ENCODE measurements at places on chromosomes 4 and X.
A peak's percentile ranks its signal among the peaks of the same experiment; 100 is the strongest.

- DNase-seq = no peak
Measured at GRCh38 chr4:185803022-185803421, 9.0 kb downstream of the SORBS2 start.

- DNase-seq = no peak
Measured at GRCh38 chr4:41452484-41453225, 85.3 kb upstream of the LIMCH1 start.

DNA sequence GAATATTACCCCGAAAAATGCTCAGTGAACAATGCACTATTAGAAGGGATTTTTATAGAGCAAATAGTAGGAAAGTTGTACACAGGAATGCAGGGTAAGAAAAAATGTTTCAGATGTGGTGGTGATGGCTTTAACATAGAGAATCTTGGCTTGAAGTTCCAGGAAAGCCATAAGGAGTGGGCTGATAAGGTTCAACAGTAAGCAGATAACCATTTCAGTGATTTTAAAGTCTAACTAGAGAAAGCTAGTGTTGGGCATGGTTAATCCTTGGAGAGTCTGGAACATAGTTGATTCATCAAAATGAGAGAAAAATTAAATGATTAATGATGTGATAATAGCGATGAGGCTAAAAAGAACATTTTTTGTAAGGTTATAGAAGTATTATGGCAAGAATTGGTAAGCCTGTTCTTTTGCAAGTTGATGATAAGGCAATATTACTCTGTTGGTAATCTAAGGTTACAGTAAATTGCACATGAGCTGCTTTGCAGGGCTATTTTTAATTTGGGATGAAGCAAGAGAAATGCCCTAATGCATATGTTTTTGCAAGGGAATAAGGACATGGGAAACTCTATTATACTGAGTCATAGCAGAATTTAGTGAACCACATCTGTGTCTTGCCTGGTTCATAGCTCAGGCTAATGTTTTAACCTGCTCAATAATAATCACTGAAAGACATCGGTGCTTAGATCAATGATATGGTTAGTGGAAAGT, 44.3 kb downstream of the GALNTL6 start:
- DNase-seq = no peak

- DNase-seq = no peak
Measured at GRCh38 chr4:135672202-135672601, 1470.6 kb upstream of the PABPC4L start.

DNA sequence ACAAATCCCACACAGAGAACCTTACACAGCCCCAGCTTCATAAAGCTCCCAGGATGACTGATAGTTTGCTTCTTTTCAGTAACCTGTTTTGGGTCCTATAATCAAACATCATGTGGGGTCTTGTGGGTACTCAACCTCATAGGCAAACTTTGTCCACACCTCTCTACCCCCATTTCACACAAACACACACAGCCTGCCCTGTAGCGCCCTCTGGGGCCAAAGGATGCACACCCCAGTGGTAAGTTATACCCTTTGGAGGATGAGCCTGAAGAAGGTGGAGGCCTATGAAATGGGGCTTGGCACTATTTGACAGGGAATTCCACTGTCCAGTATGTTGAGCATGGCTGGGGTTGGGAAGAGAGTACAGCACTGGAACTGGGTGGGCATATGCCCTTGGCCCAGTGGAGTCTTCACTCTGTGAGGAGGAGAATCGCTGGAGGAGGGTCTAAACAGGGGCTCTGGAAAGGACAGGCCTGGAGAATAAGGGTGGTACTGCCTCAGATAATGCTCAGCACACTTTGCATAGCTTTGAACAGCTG, 30.5 kb upstream of the COL25A1 start:
- no peak for DNase-seq

GRCh38 chr4:184196730-184197385, 20.8 kb downstream of the ENPP6 start:
- no peak for DNase-seq

- DNase-seq = no peak
Measured at GRCh38 chr4:39235696-39236095, 53.4 kb downstream of the WDR19 start.

DNA sequence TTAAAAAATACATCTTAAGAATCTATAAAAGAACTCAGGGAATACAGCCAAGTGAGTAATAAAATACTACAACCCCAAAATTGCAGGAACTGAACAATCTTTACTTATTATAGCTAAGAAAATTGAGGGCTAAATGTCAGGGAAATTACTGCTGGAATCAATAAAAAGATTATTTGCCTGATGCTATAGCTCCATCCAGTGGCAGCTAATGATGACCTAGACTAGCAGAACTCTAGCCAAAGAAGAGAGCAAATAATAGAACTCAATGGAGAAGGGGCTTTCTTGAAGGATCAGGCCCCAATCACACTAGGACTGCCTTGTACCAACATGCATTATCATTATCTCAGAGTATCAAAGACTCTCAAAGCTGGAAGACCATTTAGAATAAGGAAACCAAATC, 85.0 kb upstream of the FAM241A start:
- no peak for DNase-seq

DNA sequence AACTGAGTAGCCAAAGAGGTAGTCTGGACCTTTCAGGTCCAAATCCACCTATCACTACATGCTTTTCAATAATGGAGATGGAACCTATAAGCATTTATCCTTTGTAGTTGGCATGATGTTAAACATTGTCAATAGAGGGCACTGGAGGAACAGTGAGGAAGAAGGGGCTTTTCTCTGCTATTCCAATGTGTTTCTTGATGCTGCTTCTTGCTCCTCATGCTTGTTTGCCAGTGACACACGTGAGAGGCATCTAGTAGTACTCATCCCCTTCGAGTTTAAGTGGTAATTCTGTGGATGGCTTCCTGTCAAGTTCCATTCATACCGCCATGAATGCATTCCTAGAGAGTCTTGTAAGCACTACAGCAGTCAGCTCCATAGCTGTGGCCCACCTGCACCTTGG, 84.0 kb downstream of the NAA11 start:
- no peak for DNase-seq

GRCh38 chrX:154117566-154117965, 20.0 kb upstream of the MECP2 start:
- DNase-seq = no peak

GRCh38 chr4:109739547-109739946, 9.7 kb upstream of the PLA2G12A start:
- no peak for DNase-seq

GRCh38 chr4:3317011-3317655, 24.3 kb downstream of the RGS12 start:
- DNase-seq = no peak

GRCh38 chrX:141814213-141814857, 23.8 kb upstream of the MAGEC3 start:
- DNase-seq = no peak

DNA sequence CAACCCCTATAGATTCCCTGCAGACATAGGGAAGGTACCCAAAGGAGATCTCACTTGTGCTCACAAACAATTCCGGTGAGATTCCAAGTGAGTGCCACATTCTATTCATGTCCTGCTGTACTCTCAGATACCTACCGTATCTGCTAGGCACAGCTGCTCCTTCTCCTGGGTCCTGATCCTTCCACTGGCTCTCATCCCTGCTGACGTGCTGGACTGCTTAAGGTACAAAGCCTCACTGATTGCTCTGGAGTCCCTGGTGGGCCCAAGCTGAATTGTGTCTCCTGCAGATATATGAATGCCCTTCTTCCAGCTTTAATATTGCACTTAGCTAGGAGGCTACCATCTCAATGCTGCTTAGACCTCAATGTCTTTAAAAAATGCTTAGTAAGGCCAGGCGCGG, 2.4 kb downstream of the TCEAL1 start:
- no peak for DNase-seq

DNA sequence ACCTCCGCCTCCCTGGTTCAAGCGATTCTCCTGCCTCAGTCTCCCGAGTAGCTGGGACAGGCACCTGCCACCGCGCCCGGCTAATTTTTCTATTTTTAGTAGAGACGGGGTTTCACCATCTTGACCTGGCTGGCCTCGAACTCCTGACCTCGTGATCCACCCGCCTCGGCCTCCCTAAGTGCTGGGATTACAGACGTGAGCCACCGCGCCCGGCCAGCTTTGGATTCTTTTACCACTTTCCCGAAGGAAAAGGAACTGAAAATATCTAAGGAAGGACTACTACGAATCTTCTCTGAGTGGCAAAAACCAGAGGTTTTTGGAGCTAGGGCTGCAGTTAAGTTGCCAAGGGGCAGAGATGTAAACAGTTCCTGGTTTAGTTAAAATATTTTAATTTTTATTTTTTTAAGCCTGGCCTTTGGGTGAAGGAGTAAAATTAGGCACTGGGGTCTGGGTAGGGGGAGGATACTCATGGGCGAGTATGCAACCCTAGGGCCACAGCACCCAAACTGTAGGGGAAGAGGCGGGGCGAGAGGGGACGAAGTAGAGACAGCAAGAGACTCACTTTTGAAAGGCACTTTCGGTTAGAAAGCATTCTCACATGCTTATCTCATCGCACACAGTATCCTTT, 525 bp upstream of the CISD2 start:
- peak; percentile 25 for DNase-seq

DNA sequence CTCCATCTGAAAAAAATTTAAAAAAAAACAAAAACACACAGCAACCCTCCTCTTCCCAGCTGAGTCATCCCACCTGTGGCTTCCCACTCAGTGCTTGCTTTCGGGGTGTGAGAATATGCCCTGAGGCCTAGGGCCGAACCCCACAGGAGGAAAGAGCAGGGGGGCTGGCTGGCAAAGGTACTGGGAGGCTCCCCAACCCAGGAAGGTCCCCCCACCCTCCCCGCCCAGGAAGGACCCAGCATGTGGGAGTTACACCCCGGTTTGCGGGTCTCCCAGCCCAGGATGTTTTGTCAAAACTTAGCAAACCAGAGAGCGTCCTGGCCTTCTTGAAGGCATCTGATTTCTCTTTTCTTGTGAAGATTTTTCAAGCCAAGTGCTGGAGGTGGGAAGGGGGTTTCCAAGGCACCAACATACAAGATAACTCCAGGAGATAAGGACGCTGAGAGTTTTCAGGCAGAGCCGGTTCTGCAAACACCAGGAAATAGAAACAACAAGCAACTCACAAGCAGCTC, 25.7 kb upstream of the CSF2RA start:
- DNase-seq = no peak
